ENCODE measurements at places on chromosomes 4 and X. TPM values are rescaled to one million over a fixed set of nuclear protein-coding genes. Genes with fewer than 3 reads are reported as not detected.

- DNase-seq: no peak
- H3K4me3 ChIP-seq: no peak overlapping the region
- no peaks in the 10 kb centered on the region for H3K4me1 ChIP-seq
Observed at GRCh38 chr4:140626661-140627376, 58.1 kb upstream of the UCP1 start.

Gene CLCN5
- 85.3 TPM for total RNA-seq

GRCh38 chr4:38499101-38499500 is 164.9 kb upstream of the KLF3 start:
- no peak overlapping the region for H3K4me3 ChIP-seq
- no peaks in the 10 kb centered on the region for H3K4me1 ChIP-seq
- no peaks in the 10 kb centered on the region for H3K27me3 ChIP-seq
- H3K36me3 ChIP-seq: no peaks in the 10 kb centered on the region
- H3K27ac ChIP-seq: no peak overlapping the region

Gene GC
- total RNA-seq: 0.35 TPM

DNA sequence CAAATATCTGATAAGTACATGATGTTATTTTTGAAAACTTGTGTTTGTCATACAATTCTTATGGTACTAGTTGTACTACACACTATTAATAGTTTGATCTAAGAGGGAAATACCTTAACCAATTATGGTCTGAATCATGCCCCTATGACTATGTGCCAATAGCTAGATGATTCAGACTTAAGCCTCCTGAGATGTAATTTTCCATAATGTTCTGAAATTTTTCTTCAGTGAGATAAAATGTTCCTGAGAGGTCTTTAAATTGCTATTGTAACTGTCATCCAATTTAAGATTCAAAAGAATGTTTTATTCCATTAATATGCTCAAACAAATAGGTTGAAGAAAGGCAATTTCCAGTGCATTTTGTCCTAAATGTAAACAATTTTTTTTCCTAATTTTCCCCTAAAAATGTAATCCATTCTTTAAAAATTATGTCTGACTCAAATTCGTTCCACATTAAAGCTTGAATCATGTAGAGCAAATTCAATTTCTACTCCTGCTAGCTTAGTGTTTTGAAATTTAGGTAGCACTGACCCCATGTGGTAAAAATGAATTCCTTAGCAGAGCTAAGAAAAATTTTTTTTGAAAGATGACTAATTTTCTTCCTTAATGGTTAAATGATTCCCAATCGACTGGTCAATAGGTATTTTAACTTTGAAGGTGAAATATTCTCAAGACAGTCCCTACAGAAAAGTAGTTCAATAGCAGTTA is 49.1 kb downstream of the APOOL start:
- peak; percentile 17 for DNase-seq
- H3K36me3 ChIP-seq: peaks cover 2% of the 10 kb centered on the region
- H3K4me1 ChIP-seq: no peaks in the 10 kb centered on the region
- no peak overlapping the region for H3K4me3 ChIP-seq

Gene DEFB131A
- not detected for total RNA-seq

DNA sequence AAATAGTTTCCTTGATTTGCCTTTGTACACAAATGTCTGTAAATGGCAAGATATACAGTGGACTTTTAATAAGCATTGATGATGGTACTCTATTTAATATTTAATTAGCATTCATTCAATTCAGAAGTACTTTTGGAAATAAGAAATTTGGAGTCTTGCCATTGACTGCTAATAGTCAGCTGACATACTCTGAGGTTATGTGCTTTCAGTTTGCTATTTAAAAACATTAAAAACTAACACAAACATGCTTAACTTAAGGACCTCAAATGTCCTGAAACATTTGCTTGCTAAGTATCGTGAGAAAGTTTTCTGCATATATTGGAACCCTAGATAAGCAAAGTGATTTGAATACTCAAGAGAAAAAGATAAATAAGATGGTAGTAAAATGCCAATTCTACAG is 64.6 kb downstream of the REELD1 start:
- H3K4me3 ChIP-seq: no peak overlapping the region
- H3K4me1 ChIP-seq: no peaks in the 10 kb centered on the region
- no peak for DNase-seq
- no peaks in the 10 kb centered on the region for H3K27me3 ChIP-seq
- no peaks in the 10 kb centered on the region for H3K36me3 ChIP-seq

DNA sequence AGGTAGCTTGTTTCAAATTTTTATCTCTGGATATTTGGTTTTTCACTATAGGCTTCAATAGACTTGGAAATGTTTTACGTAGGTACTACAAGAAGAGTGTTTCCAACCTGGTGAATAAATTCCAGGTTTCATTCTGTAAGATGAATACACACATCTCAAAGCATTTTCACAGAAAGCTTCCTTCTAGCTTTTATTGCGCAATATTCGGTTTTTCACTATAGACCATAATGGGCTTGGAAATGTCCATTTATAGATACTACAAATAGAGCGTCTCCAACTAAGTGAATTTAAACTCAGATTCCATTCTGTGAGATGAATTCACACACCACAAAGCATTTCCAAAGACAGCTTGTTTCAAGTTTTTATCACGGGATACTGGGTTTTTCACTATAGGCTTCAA is 857.7 kb upstream of the HS3ST1 start:
- no peaks in the 10 kb centered on the region for H3K4me1 ChIP-seq
- H3K27me3 ChIP-seq: no peaks in the 10 kb centered on the region
- no peaks in the 10 kb centered on the region for H3K36me3 ChIP-seq
- DNase-seq: no peak
- no peak overlapping the region for H3K27ac ChIP-seq
- H3K4me3 ChIP-seq: no peak overlapping the region

Gene MORC4
- total RNA-seq: 38.9 TPM

Data from muscle of leg (tissue), 16 donors.